ENCODE measurements at places on chromosomes 13 and 19.

- H3K36me3 ChIP-seq, result no peaks in the 10 kb centered on the region
- H3K27me3 ChIP-seq, result no peaks in the 10 kb centered on the region
- no peak overlapping the region for H3K4me3 ChIP-seq
- H3K4me1 ChIP-seq, result no peaks in the 10 kb centered on the region
- no peak overlapping the region for H3K27ac ChIP-seq
Measured at GRCh38 chr13:34345258-34345965, 527.5 kb downstream of the RFC3 start.

- H3K27ac ChIP-seq, result no peak overlapping the region
- no peaks in the 10 kb centered on the region for H3K27me3 ChIP-seq
- DNase-seq, result no peak
Measured at GRCh38 chr13:75236774-75237173, 245.2 kb downstream of the TBC1D4 start.

DNA sequence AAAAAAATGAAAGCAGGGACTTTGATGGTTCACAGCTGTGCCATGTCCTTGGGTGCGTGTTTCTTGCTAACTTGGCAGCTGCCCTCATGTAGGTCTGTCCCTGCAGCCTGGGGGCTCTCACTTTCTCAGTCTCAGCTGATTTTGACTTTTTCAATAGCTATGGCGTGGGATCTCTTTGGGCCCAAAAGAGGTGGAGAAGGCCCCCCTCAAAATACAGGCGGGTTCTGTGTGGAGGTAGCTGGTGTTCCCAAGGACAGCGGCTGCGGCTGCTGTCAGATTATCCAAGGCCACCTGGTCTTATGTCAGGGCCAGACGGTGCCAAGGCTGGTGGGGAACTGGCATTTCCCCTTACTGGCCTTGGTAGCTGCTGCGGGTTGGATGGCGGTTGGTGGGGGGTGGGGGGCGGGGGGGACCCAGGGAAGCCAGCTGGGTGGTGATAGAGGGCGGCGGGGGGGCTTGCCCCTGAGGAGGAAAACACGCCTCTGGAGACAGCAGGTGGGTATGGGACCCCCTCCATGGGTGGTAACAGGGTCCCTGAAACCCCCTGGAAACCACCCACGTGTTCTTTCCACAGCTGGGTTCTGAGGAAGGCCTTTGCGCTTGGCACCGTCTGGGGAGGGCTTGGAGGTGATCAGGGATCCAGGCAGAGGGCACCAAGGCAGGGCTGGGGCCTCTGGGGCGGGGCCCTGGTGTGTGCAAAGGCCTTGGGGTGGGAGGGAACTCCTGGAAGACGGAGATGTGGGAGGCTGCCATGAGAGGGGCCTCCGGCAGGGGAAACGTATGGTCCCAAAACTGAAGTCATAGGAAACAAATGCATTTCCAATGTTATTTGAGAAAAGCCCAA is 4.1 kb downstream of the TIMM13 start:
- peaks cover 15% of the 10 kb centered on the region for H3K36me3 ChIP-seq
- no peak overlapping the region for H3K4me3 ChIP-seq
- H3K27me3 ChIP-seq, result no peaks in the 10 kb centered on the region
- DNase-seq, result no peak
- H3K27ac ChIP-seq, result no peak overlapping the region

DNA sequence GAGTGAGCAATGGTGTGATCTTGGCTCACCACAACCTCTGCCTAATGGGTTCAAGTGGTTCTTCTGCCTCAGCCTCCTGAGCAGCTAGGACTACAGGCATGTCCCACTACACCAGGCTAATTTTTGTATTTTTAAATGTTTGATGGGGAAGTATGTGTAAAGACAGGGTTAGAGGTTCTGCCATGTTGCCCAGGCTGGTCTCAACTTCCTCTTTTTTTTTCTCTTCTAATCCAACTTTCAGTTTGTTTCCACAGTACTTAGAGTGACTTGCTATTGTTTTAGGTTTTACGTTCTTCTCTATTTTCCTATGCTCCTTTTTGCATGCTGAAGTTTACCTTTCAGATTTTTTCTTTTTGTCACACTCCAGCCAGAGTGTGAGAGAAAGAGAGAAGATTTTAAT is 1433.0 kb downstream of the UQCRFS1 start:
- H3K27ac ChIP-seq, result no peak overlapping the region
- H3K4me1 ChIP-seq, result no peaks in the 10 kb centered on the region
- peaks cover 58% of the 10 kb centered on the region for H3K36me3 ChIP-seq
- no peak overlapping the region for H3K4me3 ChIP-seq
- no peak for DNase-seq

- H3K36me3 ChIP-seq, result no peaks in the 10 kb centered on the region
- no peak overlapping the region for H3K27ac ChIP-seq
- no peak overlapping the region for H3K4me3 ChIP-seq
- H3K4me1 ChIP-seq, result peaks cover 18% of the 10 kb centered on the region
- peaks cover 9% of the 10 kb centered on the region for H3K27me3 ChIP-seq
- no peak for DNase-seq
Measured at GRCh38 chr13:44432650-44433049, 59.0 kb downstream of the SERP2 start.

- DNase-seq, result no peak
- H3K27ac ChIP-seq, result no peak overlapping the region
- H3K27me3 ChIP-seq, result peaks cover 2% of the 10 kb centered on the region
- no peaks in the 10 kb centered on the region for H3K36me3 ChIP-seq
- H3K4me1 ChIP-seq, result no peaks in the 10 kb centered on the region
- H3K4me3 ChIP-seq, result no peak overlapping the region
Measured at GRCh38 chr19:788686-788982, 8.6 kb upstream of the PTBP1 start.

- no peak overlapping the region for H3K27ac ChIP-seq
- H3K4me3 ChIP-seq, result no peak overlapping the region
- DNase-seq, result no peak
Measured at GRCh38 chr13:83798731-83799130, 83.5 kb downstream of the SLITRK1 start.

DNA sequence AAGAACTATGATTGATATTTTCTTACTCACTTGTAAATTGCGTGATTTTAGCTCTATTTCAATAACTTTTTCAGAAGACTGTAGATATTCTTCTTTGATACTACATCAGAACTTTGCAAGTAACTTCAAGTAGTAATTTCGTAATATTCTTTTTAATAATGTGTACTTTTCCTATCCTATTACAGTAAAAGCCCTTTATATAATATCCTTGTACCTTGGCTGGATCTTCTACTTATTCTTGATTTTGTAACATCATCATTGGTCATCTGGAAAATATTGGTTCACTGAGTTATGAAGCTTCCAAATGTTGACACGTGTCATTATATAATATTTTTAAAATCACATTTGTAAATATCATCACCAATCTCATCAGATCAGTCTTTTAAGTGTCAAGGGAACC is 32.4 kb downstream of the POLR1D start:
- H3K36me3 ChIP-seq, result peaks cover 34% of the 10 kb centered on the region
- H3K27ac ChIP-seq, result no peak overlapping the region
- no peak overlapping the region for H3K4me3 ChIP-seq

DNA sequence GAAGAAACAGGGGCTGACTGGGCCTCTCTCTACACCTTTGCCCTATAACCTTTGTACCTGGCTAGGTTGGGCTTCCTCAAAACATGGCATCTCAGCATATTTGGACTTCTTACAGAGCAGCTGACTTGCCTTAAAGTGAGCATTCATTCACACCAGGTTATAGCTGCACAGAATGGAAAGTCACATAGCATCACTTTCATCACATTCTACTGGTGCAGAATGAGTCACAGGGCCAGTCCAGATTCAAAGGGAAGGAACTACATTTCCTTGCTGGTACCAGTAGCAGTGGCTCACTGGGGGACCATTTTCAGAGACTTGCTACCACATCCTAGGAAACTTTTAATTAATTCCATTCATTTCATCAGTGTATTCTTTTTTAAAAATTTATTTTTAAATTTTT is 20.3 kb upstream of the TPTE2 start:
- H3K4me3 ChIP-seq, result no peak overlapping the region
- H3K4me1 ChIP-seq, result peaks cover 4% of the 10 kb centered on the region
- H3K27me3 ChIP-seq, result peaks cover 2% of the 10 kb centered on the region
- H3K36me3 ChIP-seq, result peaks cover 2% of the 10 kb centered on the region
- no peak overlapping the region for H3K27ac ChIP-seq

DNA sequence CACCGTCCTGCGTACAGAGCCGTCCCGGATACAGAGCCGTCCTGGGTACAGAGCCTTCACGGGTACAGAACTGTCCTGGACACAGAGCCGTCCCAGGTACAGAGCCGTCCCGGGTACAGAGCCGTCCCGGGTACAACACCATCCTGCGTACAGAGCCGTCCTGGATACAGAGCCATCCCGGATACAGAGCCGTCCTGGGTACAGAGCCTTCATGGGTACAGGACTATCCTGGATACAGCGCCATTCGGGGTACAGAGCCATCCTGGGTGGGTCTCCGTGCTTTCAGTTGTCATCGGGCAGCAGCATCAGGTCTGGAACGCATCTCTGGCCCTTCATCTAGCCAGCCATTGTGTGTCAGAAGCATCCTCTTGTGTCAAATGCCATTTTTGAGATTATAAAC is 222.3 kb upstream of the SOX1 start:
- H3K27ac ChIP-seq, result no peak overlapping the region
- no peak overlapping the region for H3K4me3 ChIP-seq
- no peaks in the 10 kb centered on the region for H3K36me3 ChIP-seq
- no peaks in the 10 kb centered on the region for H3K4me1 ChIP-seq

DNA sequence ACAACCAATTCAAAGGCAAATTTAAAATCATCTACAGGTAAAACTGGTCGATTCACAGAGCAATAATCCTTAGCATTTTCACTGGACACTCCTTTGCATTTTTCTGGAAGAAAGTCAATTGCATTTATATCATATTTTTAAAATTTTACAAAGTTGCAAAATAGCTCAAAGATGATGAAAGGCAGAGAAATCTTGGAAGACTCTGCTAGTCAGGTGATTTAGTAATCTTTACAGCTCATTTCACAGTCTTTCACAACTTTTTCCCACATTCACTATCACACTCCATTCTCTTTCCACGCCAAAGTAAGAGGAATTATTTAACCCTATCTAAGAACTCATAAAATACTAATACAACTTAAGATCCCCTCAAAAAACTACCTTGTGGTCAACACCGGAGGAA is 1063.8 kb downstream of the EFNB2 start:
- no peak overlapping the region for H3K27ac ChIP-seq
- H3K4me3 ChIP-seq, result no peak overlapping the region
- H3K4me1 ChIP-seq, result no peaks in the 10 kb centered on the region
- H3K36me3 ChIP-seq, result no peaks in the 10 kb centered on the region
- H3K27me3 ChIP-seq, result no peaks in the 10 kb centered on the region

- no peaks in the 10 kb centered on the region for H3K27me3 ChIP-seq
- no peak overlapping the region for H3K4me3 ChIP-seq
- DNase-seq, result peak; percentile 24
Measured at GRCh38 chr19:10820173-10820572, 15.8 kb downstream of the TMED1 start.

GRCh38 chr19:8046569-8047165 is 5.9 kb upstream of the CCL25 start:
- H3K27ac ChIP-seq, result no peak overlapping the region
- H3K27me3 ChIP-seq, result peaks cover 3% of the 10 kb centered on the region
- DNase-seq, result no peak
- peaks cover 9% of the 10 kb centered on the region for H3K4me1 ChIP-seq

GRCh38 chr13:40077396-40078027 is 422.1 kb downstream of the COG6 start:
- no peaks in the 10 kb centered on the region for H3K36me3 ChIP-seq
- no peak overlapping the region for H3K27ac ChIP-seq
- H3K4me1 ChIP-seq, result peaks cover 12% of the 10 kb centered on the region
- no peak overlapping the region for H3K4me3 ChIP-seq
- no peaks in the 10 kb centered on the region for H3K27me3 ChIP-seq

GRCh38 chr19:10887616-10888367 is 16.4 kb downstream of the CARM1 start:
- H3K4me3 ChIP-seq, result no peak overlapping the region
- no peak for DNase-seq
- peaks cover 12% of the 10 kb centered on the region for H3K4me1 ChIP-seq
- no peaks in the 10 kb centered on the region for H3K27me3 ChIP-seq
- H3K36me3 ChIP-seq, result peaks cover 2% of the 10 kb centered on the region

- H3K27me3 ChIP-seq, result no peaks in the 10 kb centered on the region
- H3K36me3 ChIP-seq, result peaks cover 34% of the 10 kb centered on the region
- peak overlapping the region; percentile 94 for H3K4me3 ChIP-seq
- peak overlapping the region; percentile 95 for H3K27ac ChIP-seq
- DNase-seq, result peak; percentile 26
- peaks cover 30% of the 10 kb centered on the region for H3K4me1 ChIP-seq
Measured at GRCh38 chr19:50384685-50385535, 763 bp downstream of the POLD1 start.

GRCh38 chr13:74168263-74168675 is 34.1 kb upstream of the KLF12 start:
- no peak overlapping the region for H3K27ac ChIP-seq
- DNase-seq, result no peak
- H3K4me1 ChIP-seq, result no peaks in the 10 kb centered on the region
- H3K4me3 ChIP-seq, result no peak overlapping the region

GRCh38 chr13:96946709-96947311 is 47.5 kb downstream of the OXGR1 start:
- H3K36me3 ChIP-seq, result no peaks in the 10 kb centered on the region
- peaks cover 3% of the 10 kb centered on the region for H3K27me3 ChIP-seq
- no peak overlapping the region for H3K4me3 ChIP-seq
- no peak overlapping the region for H3K27ac ChIP-seq

DNA sequence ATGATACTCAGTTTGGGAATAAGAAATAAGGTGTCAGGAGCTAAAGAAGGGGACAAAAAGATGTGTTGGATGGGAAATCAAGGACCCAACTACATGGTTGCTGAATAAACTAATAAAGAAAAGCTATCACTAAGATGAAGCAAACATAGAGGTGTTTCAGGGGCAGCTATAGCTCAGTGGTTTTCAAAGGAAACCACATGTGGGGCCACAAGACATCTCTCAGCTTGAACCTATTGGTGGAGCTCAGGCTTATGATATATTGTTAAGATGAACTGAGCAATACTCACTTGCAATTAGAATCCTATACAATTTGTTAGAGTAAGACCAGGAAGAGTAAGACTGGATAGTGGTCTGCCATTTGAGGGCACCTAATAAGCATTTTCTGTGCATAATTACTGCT is 45.1 kb upstream of the SPRY2 start:
- H3K27ac ChIP-seq, result no peak overlapping the region
- H3K4me3 ChIP-seq, result no peak overlapping the region
- peak; percentile 6 for DNase-seq

Data from activated CD8-positive, alpha-beta T cell treated with anti-CD3 and anti-CD28 coated beads for 36 hours (primary cell).